PC-3 (cell line): ENCODE measurements at places on chromosomes 3 and 15. TPM values are rescaled to one million over a fixed set of nuclear protein-coding genes. Genes with fewer than 3 reads are reported as not detected.

The IGDCC3 gene
- not detected in 2 replicates for total RNA-seq

The GPR62 gene
- total RNA-seq, result not detected in 2 replicates

The GOLGA6L9 gene
- 5.6 and 8.1 TPM in 2 replicates for total RNA-seq

GRCh38 chr3:191762323-191762960, 301.5 kb downstream of the PYDC2 start:
- peak overlapping the region; percentile 61 for H3K27ac ChIP-seq
- no peaks in the 10 kb centered on the region for H3K36me3 ChIP-seq
- H3K4me1 ChIP-seq, result peaks cover 10% of the 10 kb centered on the region
- peaks cover 19% of the 10 kb centered on the region for H3K27me3 ChIP-seq
- H3K4me3 ChIP-seq, result peak overlapping the region; percentile 39
- DNase-seq, result peak; percentile 74

GRCh38 chr3:29906906-29907305, 626.0 kb downstream of the RBMS3 start:
- no peak overlapping the region for H3K27ac ChIP-seq
- H3K27me3 ChIP-seq, result no peaks in the 10 kb centered on the region
- H3K36me3 ChIP-seq, result no peaks in the 10 kb centered on the region
- H3K4me1 ChIP-seq, result peaks cover 10% of the 10 kb centered on the region
- H3K4me3 ChIP-seq, result no peak overlapping the region

- no peak overlapping the region for H3K27ac ChIP-seq
- H3K27me3 ChIP-seq, result no peaks in the 10 kb centered on the region
- DNase-seq, result no peak
- H3K4me3 ChIP-seq, result no peak overlapping the region
- H3K4me1 ChIP-seq, result peaks cover 12% of the 10 kb centered on the region
Measured at GRCh38 chr15:67054676-67055075, 10.7 kb upstream of the SMAD3 start.

DNA sequence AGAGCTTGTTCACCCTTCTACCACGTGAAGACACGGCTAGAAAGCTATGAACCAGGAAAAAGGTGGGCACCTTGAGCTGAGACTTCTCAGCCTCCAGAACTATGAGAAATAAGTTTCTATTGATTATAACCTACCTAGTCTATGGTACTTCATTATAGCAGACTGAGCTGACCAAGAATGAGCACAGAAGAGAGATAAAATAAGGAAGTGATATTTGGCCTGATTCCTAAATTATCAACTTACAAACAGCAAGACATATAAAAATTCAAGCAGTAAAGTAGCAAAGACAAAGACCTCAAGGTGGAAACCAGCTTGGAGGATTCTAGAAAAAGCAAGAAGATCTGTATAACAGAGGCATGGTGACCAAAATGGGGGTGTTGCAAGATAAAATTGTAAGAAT, 63.9 kb upstream of the OSTN start:
- no peaks in the 10 kb centered on the region for H3K27me3 ChIP-seq
- H3K36me3 ChIP-seq, result no peaks in the 10 kb centered on the region
- no peak overlapping the region for H3K27ac ChIP-seq
- no peak overlapping the region for H3K4me3 ChIP-seq

DNA sequence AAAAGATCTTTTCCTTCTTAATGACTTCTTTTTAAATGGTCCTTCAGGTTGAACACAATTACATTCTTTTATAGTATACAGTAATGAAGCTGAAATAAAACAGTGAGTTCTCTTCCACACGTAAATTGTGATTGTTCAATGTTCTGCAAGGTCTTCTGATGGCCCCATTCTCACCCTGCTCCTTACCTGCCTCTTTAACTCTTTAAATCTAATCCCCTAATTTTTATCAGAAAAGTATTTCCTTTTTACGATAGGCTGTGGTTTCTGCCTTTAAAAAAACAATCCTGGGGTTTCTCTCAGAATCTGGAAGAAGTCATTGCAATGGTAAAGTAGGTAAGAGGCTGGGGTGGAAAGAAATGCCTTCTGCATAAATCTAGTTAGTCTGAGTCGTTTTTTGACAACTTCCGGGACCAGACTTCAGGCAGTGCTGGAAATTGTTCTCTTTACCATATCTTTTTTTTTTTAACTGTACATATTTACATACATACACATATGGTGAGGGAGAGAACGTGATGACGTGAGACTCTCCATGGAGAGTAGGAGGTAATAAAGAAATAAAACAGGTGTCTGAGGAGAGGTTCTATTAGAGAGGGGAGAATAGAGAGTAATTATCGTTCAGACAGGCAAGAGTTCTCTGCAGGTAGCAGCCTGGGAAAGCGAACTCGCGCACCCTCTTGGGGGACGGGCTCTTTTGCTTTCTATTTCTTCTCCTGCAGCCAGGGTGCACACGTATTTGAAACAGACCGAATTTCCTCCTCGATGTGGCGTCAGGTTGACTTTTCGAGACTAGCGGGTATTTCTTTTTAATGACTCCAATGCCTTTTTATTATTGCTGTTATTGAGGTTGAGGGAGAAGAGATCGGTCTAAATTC, at the start of gene SIDT1:
Gene SIDT1 (plus strand): TSS at position 730 of the 872 bp plus-strand sequence. CDS start 467 bp downstream, outside the sequence.
- peak; percentile 76 for DNase-seq
- peak within 1 kb of the TSS; percentile 84 for H3K4me3 ChIP-seq
- peak within 1 kb of the TSS; percentile 95 for H3K27ac ChIP-seq
- no peaks in the 10 kb centered on the region for H3K36me3 ChIP-seq
- H3K27me3 ChIP-seq, result no peaks in the 10 kb centered on the region

DNA sequence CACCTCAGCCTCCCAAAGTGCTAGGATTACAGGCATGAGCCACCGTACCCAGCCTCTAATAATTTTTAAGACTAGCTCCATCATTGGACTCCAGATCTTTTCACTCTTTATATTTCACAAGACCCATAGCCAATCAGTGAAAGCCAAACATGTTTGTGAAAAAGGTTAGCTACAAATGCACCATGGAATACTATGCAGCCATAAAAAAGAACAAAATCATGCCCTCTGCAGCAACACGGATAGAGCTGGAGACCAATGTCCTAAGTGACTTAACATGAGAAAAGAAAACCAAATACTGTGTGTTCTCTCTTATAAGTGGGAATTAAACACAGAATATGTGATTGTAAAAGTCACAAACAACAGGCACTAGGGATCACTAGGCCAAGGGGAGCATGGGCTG, 3.2 kb downstream of the SCAPER start:
- H3K27ac ChIP-seq, result no peak overlapping the region
- H3K4me1 ChIP-seq, result peaks cover 24% of the 10 kb centered on the region
- DNase-seq, result no peak
- H3K36me3 ChIP-seq, result no peaks in the 10 kb centered on the region

DNA sequence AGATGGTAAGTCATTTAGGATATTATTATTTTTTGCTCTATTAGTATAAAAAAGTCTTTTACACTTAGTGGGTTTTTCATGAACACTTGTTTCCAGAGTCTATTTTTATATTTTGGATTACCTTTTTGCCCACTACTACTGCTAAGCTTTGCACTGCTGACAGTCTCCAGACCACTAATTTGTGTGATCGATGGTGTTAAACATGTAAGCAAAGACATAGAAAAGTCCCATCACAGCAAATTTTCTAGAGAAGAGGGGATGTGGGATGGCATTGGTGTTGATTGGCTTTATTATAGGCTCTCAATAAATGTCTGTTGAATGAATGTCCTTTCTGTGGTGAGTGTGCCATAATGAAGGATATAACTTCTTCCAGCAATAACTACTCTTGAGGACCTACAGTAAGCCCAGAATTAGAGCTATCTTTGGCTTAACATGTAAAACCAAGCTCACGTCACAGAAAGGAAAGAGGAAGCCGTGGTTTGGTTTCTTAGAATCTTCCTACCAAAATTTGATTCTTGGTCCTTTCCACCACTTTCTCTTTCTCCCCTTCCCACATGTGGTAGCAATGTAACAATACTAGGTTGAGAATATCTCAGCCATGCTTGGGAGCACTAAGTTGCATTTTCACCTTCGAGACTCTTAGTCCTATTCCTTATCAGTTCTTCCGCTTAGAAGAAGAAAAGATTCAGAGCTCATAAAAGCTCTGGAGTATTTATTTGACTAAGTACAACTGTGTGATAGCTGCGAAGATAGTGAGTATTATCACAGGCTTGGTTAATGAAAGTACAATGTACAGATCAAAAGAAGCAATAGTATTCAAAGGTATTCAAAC, 90.6 kb upstream of the UMPS start:
- H3K4me3 ChIP-seq, result no peak overlapping the region
- no peaks in the 10 kb centered on the region for H3K27me3 ChIP-seq
- DNase-seq, result no peak

GRCh38 chr3:103055021-103055520, 620.3 kb downstream of the ZPLD1 start:
- H3K27me3 ChIP-seq, result no peaks in the 10 kb centered on the region
- H3K27ac ChIP-seq, result no peak overlapping the region
- DNase-seq, result no peak
- no peak overlapping the region for H3K4me3 ChIP-seq

- no peak overlapping the region for H3K27ac ChIP-seq
- H3K4me3 ChIP-seq, result no peak overlapping the region
- no peak for DNase-seq
- H3K27me3 ChIP-seq, result peaks cover 23% of the 10 kb centered on the region; the same call in 1 of the 2 replicates
Measured at GRCh38 chr15:34439878-34440277, 2.3 kb upstream of the GOLGA8A start.

GRCh38 chr3:4529876-4530588, 36.9 kb downstream of the ITPR1 start:
- no peaks in the 10 kb centered on the region for H3K27me3 ChIP-seq
- no peak for DNase-seq
- H3K4me1 ChIP-seq, result peaks cover 20% of the 10 kb centered on the region; the same call in 1 of the 2 replicates
- H3K4me3 ChIP-seq, result no peak overlapping the region
- H3K27ac ChIP-seq, result no peak overlapping the region
